Aorta (tissue), 5 donors: ENCODE measurements at places on chromosomes 2 and 18. TPM values are rescaled to one million over a fixed set of nuclear protein-coding genes. Genes with fewer than 3 reads are reported as not detected.

DNA sequence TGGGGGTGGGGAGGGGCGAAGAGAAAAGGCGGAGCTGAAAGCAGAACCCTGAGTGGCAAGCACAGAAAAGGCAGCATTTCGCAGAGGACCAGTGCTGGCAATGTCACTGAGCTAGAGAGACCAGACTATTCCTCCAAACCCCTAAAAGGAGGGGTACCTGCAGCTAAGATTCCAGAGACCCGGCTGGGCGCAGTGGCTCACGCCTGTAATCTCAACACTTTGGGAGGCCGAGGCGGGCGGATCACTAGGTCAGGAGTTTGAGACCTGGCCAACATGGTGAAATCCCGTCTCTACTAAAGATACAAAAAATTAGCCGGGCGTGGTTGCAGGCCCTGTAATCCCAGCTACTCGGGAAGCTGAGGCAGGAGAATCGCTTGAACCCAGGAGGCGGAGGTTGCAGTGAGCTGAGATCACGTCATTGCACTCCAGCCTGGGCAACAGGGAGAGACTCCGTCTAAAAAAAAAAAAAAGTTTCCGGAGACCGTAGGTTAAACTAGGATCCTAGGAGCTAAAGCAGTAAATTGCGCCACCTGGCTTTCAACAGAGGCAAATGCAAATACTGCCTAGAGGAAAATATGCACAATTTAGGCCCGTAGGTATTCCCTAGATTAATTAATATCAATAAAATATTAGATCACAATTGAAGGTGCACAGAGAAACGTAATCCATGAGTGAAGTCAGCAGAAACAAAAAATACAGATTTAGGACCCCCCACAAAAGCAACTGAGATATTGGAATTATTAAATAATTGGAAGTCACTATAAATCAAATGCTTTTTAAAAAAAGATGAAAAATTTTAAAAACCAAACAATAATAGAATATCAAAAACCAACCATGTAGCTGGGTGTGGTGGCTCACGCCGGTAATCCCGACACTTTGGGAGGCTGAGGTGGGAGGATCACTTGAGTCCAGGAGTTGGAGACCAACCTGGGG lies 4.9 kb downstream of the UCN start:
- no peak for DNase-seq

DNA sequence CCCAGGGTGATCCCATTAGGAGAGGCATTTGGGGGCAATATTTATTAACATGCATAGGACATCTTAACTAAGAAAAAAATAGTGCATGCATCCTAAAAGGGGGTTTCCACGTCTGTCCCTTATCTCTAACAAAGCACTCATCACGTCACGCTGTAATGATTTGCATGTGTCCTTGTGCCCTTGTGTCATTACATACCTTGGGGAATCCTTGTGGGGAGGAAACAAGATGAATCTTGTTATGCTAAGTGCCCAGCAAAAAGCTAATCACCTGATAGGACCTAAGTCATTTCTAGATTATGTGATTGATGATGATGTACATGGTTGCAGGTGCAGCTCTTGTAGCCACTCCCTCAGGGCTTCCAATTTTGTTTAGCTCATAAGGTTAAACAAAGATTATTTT lies 250.9 kb downstream of the FBXO15 start:
- no peak for DNase-seq

- DNase-seq = no peak
These were observed 18.1 kb downstream of the IMPA2 start for GRCh38 chr18:11999429-11999828.

DNA sequence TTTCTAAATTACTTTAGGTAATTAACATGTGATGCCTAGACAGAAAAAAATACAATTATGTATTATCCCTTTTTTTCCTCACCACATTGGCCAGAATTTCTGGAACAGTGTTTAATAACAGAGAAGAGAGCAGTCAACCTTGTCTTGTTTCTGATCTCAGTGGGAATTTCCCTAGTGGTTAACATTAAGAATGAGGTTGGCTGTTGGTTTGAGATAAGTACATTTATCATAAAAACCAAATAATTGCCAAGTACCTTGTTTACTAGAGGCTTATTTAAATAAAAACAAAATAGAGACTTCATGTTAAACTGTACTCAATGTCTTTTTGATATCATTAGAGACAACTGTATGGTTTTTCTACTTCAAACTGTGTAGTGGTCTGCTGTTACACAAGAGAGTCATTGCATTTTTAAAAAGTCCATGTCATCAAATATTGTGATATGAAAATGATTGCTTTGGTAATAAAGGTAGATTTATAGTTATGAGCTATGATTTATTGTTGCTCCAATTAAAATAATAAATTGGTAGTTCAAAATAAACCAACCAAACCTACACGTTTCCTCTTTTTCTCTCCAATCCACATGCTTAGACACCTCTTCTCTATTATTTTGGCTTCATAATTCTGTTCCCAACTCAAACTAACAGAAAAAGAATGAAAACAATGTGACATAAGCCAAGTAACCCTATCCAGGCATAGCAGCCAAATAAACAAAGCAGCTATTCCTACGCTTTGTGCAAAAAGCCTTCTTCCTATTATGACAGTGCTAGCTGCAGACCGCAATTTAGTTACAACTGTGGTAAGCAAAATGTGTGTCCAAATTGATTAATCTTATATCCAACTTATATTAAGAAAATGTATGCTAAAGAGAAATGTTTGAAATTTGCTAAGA lies 20.9 kb upstream of the TANK start:
- no peak for DNase-seq

DNA sequence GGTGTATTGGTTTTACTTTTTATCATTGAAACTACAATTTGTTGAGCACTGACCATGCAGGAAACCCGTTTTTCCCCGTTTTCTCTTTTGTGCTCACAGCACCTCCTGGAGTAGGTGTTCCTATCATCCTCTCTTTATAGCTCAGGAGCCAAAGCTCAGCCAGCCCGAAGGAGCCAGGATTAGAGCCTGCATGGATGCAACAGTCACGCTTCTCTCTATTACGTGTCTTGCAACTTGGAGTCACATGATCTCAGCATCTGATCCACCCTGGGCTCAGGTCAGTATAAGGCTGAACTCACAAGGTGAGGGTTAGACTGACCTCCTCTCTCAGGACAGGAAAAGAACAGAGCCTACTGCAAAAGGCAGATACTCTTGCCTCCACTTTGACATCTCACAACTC lies 150.5 kb downstream of the MBP start:
- DNase-seq = no peak

DNA sequence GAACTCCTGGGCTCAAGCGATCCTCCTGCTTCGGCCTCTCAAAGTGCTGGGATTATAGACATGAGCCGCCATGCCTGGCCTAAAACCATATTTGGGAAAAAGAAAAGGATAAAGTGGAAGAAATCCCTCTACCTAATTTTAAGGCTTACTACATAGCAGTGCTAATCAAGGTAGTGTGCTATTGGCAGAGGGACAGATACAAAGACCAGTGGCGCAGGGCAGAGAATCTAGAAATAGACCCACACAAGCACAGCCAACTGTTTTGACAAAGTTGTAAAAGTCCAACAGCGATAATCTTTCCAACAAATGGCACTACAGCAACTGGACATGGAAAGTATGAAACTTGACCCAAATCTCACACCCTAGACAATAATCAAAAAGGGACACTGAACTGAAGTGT lies 138.4 kb downstream of the TFCP2L1 start:
- DNase-seq = no peak

DNA sequence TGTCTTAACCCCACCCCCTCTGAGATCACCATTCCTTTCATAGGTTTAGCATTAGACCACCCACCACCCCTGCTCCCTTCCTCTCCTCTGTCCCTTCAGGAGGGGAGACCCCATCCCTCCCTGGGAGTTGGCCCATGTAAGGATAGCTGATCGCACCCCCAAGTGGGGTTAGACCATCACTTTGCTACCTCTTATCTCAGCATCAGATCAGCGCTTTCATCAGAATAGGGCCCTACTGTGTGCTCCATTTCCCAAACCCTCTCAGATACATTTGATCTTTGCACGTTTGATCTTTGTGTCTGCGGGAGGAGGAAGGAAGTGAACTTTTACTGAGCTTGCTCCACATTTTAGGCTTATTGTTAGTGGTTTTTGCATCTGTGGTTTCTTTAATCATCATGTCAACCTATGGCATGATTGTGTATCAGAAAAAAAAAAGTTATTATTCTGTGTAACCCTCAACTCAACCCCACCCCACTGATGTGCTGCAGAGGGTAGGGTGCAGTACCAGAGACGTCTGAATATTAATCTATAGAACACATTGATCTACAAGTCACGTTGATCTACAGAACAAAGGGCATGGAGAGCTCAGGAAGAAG lies 81.2 kb downstream of the PDCL3 start:
- DNase-seq = no peak

DNA sequence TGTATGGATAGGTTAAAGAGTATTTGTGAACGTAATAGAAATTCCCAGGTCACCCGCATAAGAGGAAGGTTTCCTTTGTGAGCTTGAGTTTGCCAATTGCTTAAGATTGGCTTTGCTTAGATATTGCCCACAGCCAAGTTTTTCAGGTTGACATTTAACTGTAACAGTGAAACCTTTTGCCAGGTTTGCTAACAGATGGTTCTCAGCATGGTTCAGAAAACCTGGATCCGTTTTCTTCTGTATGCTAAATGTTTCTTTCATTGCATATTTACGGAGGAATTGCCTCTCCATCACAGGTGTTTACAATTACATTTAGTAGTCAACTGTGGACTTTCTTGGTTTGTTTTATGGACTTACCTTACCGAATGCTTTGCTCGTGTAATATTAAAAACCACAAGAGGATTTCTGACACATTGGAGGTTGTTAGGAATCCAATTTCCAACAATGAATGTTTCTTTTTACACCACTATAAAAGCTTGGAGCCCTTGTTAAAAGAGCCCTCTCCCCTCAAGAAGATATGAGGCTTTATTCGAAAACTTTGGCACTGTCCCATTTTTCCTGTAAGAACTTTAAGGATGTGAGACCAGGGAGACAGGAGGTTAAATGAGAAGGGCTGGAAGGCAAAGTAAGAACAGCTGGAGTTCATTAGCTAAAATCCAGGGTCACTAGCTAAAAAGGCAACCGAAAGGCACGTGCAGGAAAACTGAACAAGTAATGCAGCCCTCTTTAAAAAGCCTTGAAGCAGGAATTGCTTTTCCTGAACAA lies 7.8 kb downstream of the CDK15 start:
- DNase-seq = no peak

DNA sequence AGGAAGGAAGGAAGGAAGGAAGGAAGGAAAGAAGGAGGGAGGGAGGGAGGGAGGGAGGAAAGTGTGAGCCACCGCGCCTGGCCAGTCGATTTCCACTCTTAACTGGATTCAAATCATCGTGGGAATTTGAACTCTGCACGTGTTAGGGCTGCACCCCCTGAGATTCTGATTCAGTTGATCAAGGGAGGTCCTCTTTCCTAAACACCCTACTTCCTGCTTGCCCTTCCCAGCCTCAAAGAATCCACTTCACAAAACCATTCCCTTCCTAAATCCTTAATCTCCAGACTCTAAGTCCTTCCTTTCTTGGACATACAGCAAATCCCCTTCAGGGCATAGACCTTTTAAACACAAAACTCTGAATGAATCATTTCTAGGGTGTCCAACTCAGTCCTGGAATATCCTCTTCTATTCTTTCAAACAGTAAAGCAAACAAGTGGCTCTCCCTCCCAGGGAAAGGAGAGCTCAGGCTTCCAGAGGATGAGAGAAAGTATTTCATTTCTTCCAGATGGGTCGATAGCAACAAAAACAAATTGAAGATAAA lies 68.2 kb upstream of the MBOAT2 start:
- no peak for DNase-seq

DNA sequence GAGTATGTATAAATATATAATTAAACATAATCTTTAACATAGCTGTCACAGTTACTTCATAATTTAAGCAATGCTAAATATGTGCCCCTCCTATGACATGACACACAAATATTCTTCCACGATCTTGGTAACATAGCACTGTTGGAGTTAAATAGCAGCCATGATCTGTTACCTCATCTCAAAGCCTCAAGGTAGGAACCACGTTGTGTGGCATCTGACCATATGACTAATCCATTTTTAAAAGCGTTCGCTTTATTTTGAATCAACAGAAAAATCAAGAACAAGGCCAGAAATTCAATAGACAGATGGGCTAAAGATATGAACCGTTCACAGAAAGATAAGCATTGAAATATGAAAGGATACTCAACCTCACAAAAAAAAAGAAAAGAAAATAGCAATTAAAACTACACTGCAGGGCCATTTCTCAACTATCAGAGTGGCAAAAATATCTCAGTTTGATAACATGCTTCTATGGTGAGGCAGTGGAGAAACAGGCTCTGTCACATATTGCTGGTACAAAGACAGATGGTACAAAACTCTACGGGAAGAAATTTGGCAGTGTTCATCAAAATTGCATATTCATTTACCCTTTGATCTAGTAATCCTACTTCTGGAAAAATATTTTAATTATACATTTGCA lies 105.9 kb downstream of the TMX3 start:
- DNase-seq = no peak

- no peak for DNase-seq
These were observed 313.0 kb downstream of the CDH2 start for GRCh38 chr18:27863780-27864430.

DNA sequence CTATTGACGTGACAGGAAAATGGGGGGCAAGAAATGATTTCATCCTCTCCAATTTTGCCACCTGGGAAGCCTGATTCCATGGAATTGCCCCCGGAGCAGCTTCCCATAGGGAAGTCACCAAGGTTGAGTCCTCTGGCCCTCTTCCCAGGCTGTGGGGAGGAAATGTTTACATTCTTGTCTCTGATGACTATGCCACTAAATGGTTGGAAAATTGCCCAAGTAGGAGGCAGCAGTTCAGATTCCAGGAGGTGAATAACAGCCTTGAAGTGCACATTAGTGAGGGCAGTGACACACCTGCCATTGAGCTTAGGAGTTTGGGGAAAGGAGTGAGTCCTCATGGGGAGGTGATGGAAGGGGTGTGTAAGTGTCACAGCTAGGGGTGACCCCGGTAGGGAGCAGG lies 449.2 kb upstream of the DCC start:
- no peak for DNase-seq

DNA sequence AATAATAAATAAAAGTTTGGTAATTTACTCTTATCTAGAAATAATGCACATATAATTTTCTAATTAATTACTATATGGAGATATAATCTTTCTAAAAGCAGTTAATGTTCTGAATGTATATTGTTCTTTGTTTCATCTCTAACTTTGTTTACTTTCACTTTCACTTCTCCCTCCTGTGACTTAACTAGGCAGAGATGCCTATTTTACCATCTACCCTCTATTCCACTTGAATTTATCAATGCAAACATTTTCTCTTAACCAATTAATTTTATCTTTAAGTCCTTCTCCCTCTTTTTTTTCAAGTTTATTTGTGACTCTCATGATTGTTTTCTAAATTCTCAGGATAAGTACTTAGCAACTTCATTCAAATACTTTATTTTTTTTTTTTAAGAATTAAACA lies 55.1 kb upstream of the IL1RL1 start:
- no peak for DNase-seq

DNA sequence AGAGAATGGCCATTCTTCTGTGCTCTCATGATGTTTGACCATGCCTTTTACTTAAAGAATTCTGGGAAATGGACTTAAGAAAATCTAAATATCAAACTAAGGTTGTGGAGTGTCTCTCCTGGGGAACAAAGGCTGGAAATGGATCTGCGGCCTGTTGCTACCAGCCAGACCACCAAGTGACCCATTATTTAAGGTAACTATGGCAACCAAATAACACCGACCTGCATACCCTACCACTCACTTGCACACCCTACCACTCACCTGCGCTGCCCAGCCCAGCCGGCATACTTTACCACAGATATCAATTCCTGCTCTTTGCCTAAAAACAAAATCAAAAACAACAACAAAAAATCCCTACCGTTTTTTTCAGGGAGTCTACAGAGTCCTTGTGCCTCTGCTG lies 203.2 kb downstream of the NBAS start:
- DNase-seq = no peak

ACADL gene
- 32.8 TPM for total RNA-seq

ASB18 gene
- total RNA-seq = not detected

IL36A gene
- total RNA-seq = not detected

LYPD1 gene
- 1.2 TPM for total RNA-seq
